ENCODE measurements at places on chromosomes 5 and 9.

DNA sequence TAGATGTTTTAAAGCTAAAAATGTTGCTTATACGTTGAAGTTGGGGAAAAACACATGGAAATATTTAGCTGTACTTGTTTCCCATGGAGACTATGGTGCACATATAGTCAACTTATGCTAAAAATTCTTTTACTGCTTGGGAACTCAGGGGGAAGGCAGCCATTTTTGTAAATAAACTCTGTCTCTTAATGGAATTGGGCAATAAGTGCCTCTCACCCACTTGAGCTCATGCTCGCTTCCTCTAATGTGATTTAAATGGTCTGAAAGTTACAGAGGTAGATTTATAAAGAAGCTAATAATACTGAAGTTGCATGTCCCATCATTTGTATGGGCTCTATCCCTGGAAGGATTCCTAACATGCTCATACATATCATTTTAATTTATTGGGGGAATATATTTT is 523.8 kb downstream of the RASEF start:
- no peak for DNase-seq

DNA sequence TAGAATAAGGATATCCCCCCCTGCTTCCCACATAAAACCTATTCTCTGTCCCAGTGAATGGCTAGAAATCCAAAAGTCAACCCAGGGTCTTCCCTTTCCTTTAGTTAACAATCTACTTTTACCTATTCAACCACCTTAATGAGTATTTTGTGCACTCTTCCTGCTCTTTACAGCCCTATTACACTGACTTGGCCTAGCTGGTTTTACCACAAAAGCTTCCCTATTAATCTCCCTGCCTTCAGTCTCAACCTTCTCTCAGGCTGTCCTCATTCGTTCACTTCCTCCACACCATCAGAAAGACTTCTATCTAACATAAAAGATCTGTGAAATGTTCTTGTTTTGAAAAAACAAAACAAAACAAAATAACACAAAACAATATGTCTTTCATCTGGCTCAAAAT is 16.2 kb downstream of the CTNNAL1 start:
- DNase-seq: no peak

GRCh38 chr5:141475625-141476131 is at the start of gene PCDHGC3:
PCDHGC3 (plus strand) TSS chr5:141475966; CDS start chr5:141476117, 151 bp downstream.
- peak; percentile 71 for DNase-seq

DNA sequence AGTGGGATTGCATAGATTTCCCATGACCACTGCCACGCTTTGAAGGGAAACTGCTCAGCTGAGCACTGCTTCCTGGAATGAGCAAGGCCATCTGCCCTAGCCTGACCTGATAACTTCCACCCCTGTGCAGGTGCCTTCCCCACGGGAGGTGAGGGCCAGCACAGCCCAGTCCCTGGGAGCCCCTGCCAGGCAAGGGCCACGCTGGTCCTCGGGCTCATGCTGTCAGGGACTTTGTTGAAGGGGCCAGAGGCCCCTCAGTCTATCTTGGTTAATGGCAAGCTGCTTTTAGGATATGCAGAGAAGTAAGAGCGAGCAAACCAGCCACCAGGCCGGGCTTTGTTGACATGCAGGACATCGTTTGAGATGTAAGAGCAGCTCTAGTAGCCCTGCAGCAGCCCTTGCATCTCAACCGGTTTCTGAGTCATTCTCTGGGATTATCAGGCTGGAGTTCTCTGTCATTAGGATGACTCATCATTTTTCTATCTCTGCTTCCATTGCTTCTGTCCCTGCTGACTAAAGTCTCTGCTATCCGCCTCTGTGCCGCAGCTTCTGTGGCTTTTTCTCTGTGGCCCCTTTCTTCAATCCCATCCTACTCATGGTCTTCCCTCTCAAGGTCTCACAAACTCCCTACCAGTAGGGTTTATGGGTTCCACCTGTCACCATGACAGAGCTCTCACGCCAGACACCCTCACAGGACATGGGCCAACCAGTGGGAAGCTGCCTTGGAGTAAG is 30.6 kb upstream of the IQGAP2 start:
- DNase-seq: peak; percentile 68

- no peak for DNase-seq
Measured at GRCh38 chr5:172055996-172056395, 49.6 kb upstream of the FBXW11 start.
